ENCODE measurements at places on chromosomes 16 and 17.

DNA sequence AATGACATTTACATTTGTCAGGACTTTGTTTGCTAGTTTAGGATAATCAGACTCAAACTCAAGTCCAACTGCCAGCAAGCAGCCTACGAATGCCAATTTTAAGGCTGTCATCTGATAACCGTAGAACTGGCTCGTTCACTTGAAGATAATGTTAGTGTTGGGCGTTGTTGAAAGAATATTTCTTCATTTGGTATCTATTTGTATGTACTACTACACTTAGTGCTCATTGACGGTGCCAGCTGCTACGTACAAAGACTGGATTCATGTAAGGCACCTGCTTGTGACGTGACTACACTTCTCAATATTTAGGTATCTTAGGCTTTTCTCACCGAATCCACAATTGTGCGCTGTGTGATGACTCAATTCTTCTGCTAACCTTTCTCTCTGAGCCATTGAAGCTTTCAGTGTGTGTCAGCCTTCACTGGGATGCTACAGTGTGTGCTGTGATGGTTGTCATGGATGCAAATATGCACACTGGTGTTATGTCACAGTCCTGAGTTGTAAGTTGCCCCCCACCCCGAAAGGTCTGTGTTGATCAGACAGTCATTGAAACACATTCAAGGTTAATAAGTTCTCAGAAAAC, 5.7 kb downstream of the ATP2C2 start:
- no peak for DNase-seq

DNA sequence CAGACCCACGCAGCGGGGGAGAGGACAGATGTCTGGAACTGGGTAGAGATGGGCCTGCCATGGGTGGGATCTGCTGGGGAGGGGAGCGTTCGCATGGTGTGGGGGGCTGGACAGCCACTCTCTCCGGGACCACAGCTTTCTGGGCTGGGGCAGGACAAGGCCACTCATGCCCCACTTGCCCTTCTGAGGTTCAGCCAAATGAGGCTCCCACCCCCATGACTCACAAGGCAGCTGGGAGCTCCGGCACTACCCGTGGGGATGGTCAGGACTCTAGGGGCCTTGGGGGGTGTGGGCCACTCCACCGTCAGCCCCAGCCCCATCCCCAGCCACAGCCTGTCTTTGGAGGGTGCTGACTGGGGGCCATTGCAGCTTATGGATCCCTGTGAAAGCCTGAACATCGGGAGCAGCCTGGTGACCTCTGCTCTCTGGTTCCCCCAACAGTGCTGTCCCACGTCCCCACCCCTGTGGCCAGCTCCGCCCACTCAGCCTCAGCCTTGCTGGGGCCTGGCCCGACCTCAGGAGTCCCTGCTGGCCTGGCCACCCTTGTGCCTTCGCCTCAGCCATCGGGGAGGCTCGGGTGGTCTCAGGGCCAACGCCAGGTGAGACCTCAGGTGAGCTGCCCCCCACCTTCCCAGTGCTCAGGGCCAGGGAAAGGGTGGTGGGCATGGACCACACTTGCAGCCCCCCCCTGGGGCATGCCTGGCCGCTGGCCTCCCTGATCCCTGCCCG, 4.7 kb upstream of the CDH15 start:
- no peak for DNase-seq

DNA sequence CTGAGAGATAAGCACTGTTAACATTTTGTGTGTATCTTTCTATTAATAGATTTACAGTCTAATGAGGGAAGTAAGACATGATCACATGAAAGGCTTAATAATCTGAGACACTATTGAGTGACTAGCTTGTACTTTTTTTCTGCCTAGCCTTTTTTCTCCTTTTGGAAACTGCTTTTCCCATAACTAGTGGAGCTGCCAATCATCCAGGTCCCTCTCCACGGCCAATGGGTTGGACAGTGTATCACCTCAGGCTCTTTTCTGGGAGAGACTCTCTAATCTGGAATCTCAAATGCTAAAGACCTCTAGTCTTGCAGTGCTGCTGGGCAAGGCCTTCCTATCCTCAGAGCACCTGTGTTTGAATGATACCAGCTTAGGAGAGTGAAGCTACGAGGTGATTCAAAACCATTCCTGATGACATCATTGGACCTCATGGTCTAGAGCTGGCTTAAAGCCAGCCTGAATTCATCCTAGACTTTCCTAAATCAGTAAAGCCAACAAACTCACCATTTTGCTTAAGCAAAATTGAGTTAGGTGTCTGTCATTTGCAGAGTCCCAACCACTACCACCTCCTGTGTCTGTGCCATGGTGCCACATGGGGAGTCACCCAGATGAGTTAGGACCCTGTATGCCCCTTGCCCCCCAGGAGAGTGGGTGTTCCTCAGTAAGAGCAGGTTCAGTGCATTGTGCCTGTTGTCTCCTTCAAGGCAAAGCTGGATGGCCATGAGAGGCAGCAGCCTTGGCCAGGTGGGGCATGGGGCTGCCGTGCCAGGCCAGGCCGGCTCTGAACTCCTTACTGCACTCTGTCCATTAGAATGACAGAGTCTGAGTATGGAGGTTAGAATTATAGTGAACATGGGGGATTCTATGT, 62.9 kb downstream of the SPECC1 start:
- DNase-seq = no peak

GRCh38 chr16:55380485-55380884, 56.5 kb downstream of the IRX6 start:
- DNase-seq = no peak

GRCh38 chr17:4599505-4600281, 15.4 kb downstream of the SMTNL2 start:
- no peak for DNase-seq

GRCh38 chr17:34565713-34566112, 13.7 kb upstream of the TMEM132E start:
- DNase-seq = no peak

GRCh38 chr16:14050291-14051027, 20.7 kb upstream of the MRTFB start:
- DNase-seq = no peak

DNA sequence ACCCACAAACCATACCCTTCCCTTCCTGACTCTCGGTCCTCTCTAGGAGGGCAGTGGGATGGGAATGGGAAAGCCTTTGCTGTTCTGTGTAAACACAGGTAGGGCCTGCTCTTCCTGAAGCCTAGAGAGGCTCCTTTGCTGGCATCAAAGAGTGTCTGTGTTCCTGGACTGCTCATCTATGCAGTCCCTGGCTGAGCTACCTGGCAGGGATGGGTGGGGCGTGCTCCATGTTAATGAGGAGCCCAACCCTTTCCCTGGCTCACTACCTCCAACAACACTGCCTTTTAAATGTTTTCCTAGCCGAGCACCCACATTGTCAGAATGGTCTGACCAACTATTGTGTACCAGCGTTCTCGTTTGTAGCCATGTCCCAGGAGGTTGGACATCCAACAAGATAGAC, 26.6 kb upstream of the NAGLU start:
- DNase-seq = no peak

DNA sequence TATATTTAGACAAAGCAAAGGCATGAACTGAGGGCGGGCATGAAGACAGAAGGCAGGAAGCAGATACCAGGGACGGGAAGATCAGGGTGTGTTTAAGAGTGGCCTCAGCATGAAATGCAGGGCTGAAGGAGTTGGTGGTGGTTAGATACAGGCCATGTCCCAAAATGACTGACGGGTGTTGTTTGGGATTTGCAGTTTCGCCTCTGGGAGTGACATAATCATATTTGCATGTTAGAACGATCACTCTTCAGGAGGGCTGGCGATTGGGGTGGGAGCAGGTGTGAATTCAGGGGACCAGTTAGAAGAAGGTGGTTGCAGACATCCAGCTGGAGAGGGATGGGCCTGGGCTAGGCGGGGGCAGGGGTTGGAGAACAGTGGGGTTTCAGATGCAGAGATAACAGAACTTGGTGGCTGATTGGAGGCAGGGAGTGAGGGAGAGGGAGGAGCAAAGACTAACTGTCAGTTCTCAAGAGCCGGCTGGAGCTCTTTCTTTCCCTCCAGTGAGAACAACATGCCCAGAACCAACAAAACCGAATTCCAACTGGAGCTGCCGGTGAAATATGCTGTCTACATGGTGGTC, 27.2 kb upstream of the ITGAX start:
- DNase-seq = no peak

GRCh38 chr16:72050769-72051464, 3.4 kb upstream of the HP start:
- no peak for DNase-seq

DNA sequence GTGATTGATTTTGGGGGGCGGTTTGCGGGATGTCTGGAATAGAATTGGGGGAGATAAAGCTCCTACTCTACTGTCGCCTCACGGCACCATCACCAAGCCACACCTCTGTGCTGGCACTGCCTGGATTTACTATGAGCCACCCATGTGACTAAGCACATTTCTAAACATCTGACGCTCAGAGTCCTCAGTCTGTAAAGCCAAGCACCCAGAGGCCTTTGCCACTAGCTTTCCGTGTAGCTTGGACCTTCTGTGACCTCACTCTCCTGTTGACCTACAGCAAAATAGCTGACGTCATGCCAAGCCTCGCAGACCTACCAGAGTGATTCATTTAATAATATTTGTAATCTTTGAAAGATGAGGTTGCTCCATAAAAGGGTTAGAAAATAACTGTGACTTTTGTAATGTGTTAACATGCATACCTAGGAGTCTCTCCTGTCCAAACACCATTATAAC, 38.5 kb upstream of the MYOCD start:
- no peak for DNase-seq

GRCh38 chr16:66382171-66382965, 15.9 kb downstream of the CDH5 start:
- no peak for DNase-seq

GRCh38 chr16:83336603-83337002, 471.2 kb upstream of the HSBP1 start:
- DNase-seq = no peak

GRCh38 chr17:49456183-49456965, 38.7 kb upstream of the NGFR start:
- DNase-seq = no peak

DNA sequence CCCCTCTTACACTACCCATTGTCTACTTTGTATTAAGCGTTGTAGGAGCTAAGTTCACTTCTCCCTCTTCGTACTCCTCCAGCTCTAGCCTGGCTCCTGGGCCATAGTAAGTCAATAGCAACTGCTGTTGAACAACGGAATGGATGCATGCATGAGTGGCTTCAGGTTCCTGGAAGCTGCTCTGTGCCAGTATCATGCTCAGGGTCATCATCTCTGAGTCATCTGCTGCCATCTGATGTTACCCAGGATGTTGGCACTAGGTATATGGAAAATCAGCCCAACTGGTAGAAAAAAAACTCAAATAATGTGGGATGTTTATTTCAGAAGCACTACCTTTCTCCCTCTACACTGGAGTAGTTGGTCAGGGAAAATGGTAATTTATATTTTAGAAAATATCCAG, 536.8 kb downstream of the NPIPA7 start:
- no peak for DNase-seq

DNA sequence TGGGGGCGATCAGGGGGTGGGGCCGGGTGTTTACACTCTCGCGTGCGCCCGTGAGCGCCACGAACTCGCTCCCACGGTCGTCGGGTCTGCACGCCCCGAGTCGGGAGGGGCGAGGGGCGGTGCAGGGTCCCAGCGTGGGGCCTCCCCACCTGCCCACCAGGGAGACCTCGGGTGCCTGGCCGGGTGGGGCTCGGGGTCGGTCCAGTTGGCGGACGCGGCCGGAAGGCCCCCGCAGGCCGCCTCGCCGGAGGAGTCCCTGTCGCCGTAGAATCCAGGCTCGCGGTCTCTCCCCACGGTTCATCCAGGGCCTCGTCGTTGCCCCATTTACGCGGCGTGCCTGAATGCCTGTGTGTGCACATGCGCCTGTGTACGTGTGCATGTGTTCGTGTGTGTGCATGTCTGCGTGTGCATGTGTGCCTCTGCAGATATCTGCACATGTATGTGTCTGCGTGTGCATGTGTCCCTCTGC, 510 bp upstream of the RAB40B start:
- DNase-seq = peak; percentile 42

DNA sequence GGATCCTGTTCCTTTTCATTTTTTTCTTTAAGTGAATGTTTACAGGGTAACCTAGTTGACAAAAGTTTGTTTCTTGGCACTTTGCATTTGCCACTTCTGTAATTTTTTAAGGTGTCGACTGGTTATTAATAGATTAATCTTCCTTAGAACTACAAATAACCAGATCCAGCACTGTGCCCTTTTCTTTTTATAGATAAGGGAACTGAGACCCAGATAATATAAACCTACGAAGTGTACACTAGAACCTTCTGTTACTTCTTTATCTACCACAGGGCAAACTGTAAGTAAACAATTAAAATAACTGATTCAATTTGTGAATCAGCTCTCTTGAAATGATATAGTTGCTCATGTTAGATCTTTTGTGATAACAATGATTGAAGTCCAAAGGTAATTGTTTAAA, 55.4 kb downstream of the NLK start:
- no peak for DNase-seq

- DNase-seq = no peak
Measured at GRCh38 chr17:42304187-42305030, 16.1 kb downstream of the STAT5A start.

- no peak for DNase-seq
Measured at GRCh38 chr17:27529230-27529796, 73.1 kb downstream of the KSR1 start.

DNA sequence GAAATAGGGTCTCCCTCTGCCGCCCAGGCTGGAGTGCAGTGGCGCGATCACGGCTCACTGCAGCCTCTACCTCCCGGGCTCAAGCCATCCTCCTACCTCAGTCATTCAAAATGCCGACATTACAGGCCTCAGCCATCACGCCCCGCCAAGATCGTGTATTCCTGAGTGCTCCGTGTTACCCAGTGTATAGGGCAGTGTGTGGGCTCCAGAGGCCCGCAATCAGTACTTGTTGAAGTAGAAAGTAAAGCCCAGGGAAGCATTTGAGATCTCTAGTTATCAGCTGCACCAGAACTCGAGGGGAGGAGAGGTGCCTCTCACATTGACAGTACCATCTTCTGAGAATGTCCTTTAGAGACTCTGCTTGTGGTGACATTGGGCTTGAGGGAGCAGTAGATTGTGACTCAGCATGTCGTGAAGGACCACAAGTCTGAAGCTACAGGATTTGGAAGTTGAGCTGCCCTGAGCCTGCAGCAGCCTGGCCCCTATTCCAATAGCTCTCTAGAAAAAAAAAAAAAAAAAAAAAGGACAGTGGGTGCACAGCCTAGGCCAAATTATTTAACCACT, 1.1 kb upstream of the PRPSAP1 start:
- no peak for DNase-seq

GRCh38 chr17:65046236-65046635, 10.3 kb downstream of the GNA13 start:
- DNase-seq = no peak

- no peak for DNase-seq
Measured at GRCh38 chr17:16516594-16517051, 24.6 kb upstream of the LRRC75A start.

DNA sequence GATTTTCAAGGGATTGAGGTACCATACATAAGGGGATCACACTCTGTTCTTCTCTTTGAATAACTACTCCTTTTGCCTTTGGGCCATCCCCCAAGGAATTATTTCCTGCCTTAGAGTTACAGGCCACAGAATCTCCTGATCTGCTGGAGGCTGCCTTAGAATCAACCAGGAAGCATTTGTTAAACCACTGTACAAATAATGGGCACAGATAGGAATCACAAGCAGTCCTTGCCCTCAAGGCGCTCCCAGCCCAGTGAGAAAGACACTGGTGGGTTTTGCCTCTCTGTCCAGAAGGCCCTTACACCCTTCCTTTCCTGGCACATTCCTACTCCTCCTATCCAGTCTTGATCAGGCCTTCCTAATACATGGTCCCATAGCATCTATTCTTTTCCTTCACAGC, 45.9 kb downstream of the MRTFB start:
- DNase-seq = no peak

Measured in T-helper 2 cell (primary cell).